Naive B cell (primary cell): ENCODE measurements at places on chromosomes 1 and 21.

- DNase-seq, result no peak
- H3K27ac ChIP-seq, result peak overlapping the region; percentile 68
- peaks cover 6% of the 10 kb centered on the region for H3K36me3 ChIP-seq
- peaks cover 46% of the 10 kb centered on the region for H3K4me1 ChIP-seq
- H3K4me3 ChIP-seq, result no peak overlapping the region
- no peaks in the 10 kb centered on the region for H3K27me3 ChIP-seq
These were observed 5.3 kb downstream of the ADIPOR1 start for GRCh38 chr1:202952818-202953217.

GRCh38 chr1:228272831-228273571 lies 65.2 kb downstream of the OBSCN start:
- no peak overlapping the region for H3K27ac ChIP-seq
- H3K4me1 ChIP-seq, result peaks cover 19% of the 10 kb centered on the region
- H3K4me3 ChIP-seq, result peak overlapping the region; percentile 6
- no peaks in the 10 kb centered on the region for H3K27me3 ChIP-seq

DNA sequence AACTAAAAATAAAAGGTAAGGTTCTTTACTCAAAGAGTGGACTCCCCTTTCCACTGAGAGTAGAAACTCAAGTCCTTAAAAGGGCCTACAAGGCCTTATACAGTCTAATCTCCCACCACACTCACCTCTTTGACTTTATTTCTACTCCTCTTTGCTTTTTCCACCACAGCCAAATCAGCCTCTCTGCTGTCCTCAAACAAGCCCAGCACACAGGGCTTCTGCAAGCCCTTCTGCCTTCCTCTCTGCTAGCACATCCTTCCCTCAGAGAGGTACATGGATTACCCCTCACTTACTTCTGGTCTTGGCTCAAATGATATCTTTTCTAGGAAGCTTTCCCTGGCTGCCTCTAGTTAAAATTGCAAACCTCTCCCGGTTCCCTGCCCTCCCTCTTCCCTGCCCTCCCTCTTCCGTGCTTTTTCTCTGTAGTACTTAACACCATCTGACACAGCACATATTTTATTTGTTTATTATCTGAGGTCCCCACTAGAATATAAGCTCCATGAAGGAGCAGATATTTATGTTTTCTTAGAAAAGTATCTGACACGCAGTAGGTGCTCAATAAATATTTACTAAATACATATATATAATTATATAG lies 1.7 kb downstream of the LYST start:
- no peaks in the 10 kb centered on the region for H3K27me3 ChIP-seq
- peaks cover 50% of the 10 kb centered on the region for H3K4me1 ChIP-seq
- H3K27ac ChIP-seq, result peak overlapping the region; percentile 100
- no peaks in the 10 kb centered on the region for H3K36me3 ChIP-seq

- H3K4me1 ChIP-seq, result no peaks in the 10 kb centered on the region
- no peaks in the 10 kb centered on the region for H3K36me3 ChIP-seq
- no peak overlapping the region for H3K27ac ChIP-seq
- H3K27me3 ChIP-seq, result no peaks in the 10 kb centered on the region
These were observed 480.3 kb downstream of the MRPL39 start for GRCh38 chr21:25127007-25127406.

DNA sequence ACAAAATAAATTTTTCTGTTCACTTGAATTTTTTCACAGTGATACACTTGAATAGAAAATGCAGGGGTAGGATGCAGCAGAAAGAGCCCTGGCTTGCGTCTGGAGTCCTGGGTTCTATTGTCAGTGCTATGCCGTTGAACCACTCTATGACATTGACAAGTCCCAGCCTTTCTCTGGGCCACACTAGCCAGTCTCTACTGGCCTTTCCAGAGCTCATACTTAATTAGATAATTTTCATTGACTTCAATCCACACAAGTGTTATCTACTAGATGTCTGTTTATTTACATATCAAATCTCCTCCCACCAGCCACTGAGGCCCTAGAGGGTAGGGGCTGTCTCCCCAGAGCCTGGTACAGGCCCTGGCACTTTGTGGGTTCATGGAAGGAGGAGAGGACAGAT lies 15.5 kb upstream of the CELA3B start:
- H3K4me3 ChIP-seq, result no peak overlapping the region
- H3K4me1 ChIP-seq, result peaks cover 4% of the 10 kb centered on the region
- no peaks in the 10 kb centered on the region for H3K36me3 ChIP-seq

DNA sequence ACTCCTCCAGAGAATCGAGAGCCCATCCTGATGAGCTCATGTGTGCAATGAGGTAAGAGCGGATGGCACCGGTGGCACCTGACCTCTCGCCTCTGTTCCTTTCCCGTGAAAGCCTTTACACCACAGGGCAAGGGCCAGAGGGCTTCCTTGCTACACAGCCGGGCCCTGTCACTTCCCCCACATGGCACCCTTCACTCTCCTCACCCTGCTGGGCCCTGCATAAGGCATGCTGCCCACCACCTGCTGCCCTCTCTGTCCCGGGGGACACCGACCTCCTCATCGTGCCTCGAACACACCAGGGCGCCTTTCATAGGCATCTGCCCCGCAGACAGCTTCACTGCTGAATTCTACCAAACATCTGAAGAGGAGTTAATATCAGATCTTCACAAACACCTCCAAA lies 45.1 kb upstream of the C1orf174 start:
- peaks cover 53% of the 10 kb centered on the region for H3K27me3 ChIP-seq
- no peak for DNase-seq
- no peaks in the 10 kb centered on the region for H3K4me1 ChIP-seq
- no peaks in the 10 kb centered on the region for H3K36me3 ChIP-seq

DNA sequence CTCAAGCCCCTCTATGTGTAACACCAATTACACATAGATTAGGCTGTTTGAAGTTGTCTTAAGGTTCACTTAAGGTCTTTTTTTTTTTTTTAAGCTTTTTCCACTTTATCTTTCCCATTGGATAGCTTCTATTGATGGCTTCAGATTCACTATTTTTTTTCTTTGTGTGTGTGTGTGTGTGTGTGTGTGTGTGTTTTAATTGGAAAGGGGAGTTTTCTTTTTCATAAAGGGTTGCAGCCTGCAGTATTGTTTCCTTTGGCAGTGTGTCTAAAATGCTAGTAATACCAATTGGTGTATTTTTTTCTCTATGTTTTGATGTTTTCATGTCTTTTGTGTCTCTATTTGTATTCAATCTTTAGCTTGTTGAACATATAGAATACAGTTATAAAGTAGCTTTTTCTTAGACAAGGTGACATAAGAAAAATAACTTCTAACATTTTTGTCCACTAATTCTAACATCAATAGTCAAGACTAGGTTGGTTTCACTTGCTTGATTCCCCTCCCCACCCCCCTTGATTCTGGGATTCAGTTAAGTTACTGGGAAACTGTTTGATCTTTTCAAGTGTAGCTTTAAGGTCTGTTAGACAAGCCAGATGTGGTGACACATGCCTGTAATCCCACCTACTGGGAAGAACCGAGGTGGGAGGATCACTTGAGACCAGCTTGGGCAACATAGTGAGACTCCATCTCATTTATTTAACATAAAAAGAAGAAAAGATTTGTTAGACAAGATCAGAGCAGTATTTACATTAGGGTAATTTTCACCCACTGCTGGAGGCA lies 21.4 kb downstream of the PRRC2C start:
- peaks cover 87% of the 10 kb centered on the region for H3K4me1 ChIP-seq
- no peaks in the 10 kb centered on the region for H3K36me3 ChIP-seq
- peak overlapping the region; percentile 80 for H3K27ac ChIP-seq
- H3K4me3 ChIP-seq, result no peak overlapping the region
- H3K27me3 ChIP-seq, result no peaks in the 10 kb centered on the region
- no peak for DNase-seq

- no peaks in the 10 kb centered on the region for H3K36me3 ChIP-seq
- H3K4me3 ChIP-seq, result no peak overlapping the region
- H3K4me1 ChIP-seq, result no peaks in the 10 kb centered on the region
- DNase-seq, result no peak
- H3K27ac ChIP-seq, result no peak overlapping the region
- H3K27me3 ChIP-seq, result no peaks in the 10 kb centered on the region
These were observed 52.6 kb upstream of the NHLH2 start for GRCh38 chr1:115893545-115893944.

DNA sequence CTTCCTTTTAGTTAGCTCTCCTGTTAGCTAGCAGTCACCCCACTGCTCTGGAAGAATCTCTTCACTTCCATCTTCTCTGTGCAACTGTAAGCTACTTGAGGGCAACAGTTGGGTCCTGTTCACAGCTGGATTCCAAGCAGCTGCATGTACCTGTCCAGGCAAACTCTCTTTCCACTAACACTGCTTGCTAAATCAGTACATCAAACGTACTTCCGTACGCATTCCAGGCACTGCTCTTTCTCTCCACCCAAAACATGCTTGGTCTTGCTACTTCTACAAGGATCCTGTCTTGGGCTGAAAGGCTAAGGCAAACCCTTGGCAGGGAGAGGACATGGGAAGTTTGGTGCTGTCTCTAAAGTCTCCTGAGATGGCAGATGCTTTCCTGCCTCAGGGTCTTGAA lies 139.2 kb upstream of the CACNA1E start:
- no peak for DNase-seq
- H3K4me3 ChIP-seq, result no peak overlapping the region
- H3K27ac ChIP-seq, result no peak overlapping the region
- no peaks in the 10 kb centered on the region for H3K4me1 ChIP-seq
- peaks cover 46% of the 10 kb centered on the region for H3K27me3 ChIP-seq

DNA sequence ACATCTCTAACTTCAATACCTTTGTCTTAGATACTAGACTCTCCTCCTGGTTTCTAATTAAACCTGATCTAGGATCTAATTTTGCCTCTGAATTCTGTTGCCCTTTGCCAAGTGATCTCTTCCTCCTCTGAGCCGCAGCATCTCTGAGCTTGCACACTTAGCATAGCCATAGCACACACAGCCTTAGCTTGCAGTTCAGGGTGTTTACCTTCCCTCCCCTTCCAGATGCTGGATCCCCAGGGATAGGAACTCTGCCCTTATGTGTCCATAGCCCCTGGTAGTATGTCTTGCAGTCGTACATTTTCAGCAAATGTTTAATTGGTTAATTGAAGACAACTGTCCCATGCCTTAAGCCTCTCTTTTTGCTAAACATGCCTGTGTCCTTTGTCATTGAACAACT lies 30.3 kb downstream of the SELL start:
- DNase-seq, result no peak
- peak overlapping the region; percentile 81 for H3K4me3 ChIP-seq
- no peaks in the 10 kb centered on the region for H3K36me3 ChIP-seq
- peak overlapping the region; percentile 84 for H3K27ac ChIP-seq

GRCh38 chr1:214303141-214303930 lies 22.4 kb downstream of the SMYD2 start:
- H3K36me3 ChIP-seq, result no peaks in the 10 kb centered on the region

GRCh38 chr1:203702130-203702577 lies 62.8 kb upstream of the LAX1 start:
- DNase-seq, result peak; percentile 53
- no peak overlapping the region for H3K27ac ChIP-seq
- no peak overlapping the region for H3K4me3 ChIP-seq
- no peaks in the 10 kb centered on the region for H3K36me3 ChIP-seq
- H3K4me1 ChIP-seq, result peaks cover 7% of the 10 kb centered on the region
- H3K27me3 ChIP-seq, result no peaks in the 10 kb centered on the region

DNA sequence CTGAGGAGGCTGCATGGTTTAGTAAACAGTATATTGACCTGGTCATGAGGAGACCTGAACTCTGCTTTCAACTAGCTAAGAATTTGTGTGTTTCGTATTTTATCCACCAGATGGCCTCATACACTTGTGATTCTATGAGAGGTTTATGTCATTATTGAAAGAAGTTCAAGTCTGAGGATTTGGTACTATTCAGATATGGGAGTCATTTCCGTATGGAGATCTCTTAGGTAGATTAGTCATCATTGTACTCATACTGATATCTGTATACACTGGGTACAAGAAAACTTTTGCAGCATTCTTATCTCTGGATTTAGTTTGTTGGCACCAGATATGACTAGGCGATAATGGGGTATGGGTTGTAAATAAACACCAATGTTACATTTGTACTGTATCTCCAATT lies 26.6 kb downstream of the ATF6 start:
- no peaks in the 10 kb centered on the region for H3K27me3 ChIP-seq
- H3K27ac ChIP-seq, result no peak overlapping the region
- peaks cover 23% of the 10 kb centered on the region for H3K36me3 ChIP-seq
- peaks cover 4% of the 10 kb centered on the region for H3K4me1 ChIP-seq
- H3K4me3 ChIP-seq, result no peak overlapping the region

DNA sequence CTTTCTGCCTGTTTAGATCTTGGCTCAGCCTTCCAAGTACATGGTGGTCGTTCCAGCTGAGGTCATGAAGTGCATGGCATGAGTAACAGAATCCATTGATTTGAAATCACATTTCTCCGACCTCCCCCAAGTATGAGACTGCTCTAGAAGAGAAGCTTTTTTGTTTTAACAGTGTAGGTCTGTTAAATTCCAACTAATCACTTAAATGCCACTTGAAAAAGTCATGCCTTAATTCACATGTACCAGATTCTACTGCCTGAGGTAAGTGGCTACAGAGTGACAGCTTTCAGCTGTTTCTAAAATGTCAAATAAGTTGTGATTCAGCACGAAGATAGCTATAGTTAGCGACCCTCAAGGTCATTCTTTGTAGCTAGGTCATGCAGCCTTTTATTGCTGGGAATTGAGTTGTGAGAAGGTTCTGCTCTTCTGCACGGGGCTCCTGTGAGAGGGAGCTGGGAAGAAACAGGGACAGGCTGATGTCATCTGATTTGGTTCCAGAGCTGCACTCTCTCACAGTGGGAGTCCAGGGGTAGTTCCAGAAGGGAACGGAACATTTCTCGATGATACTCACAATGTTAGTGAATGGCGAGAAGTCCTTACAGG lies 112.7 kb downstream of the VPS13D start:
- H3K4me3 ChIP-seq, result no peak overlapping the region
- H3K27me3 ChIP-seq, result no peaks in the 10 kb centered on the region
- H3K36me3 ChIP-seq, result peaks cover 8% of the 10 kb centered on the region
- H3K27ac ChIP-seq, result peak overlapping the region; percentile 85
- DNase-seq, result no peak

GRCh38 chr1:56931211-56931610 lies 34.6 kb downstream of the C8B start:
- H3K4me3 ChIP-seq, result no peak overlapping the region
- DNase-seq, result no peak
- H3K27me3 ChIP-seq, result peaks cover 6% of the 10 kb centered on the region
- H3K4me1 ChIP-seq, result no peaks in the 10 kb centered on the region

GRCh38 chr1:6991266-6991665 lies 206.0 kb downstream of the CAMTA1 start:
- DNase-seq, result no peak
- no peaks in the 10 kb centered on the region for H3K4me1 ChIP-seq
- H3K27me3 ChIP-seq, result peaks cover 28% of the 10 kb centered on the region

GRCh38 chr1:228998179-228998578 lies 262.9 kb downstream of the RHOU start:
- peaks cover 5% of the 10 kb centered on the region for H3K4me1 ChIP-seq
- H3K27me3 ChIP-seq, result peaks cover 1% of the 10 kb centered on the region
- H3K27ac ChIP-seq, result no peak overlapping the region
- no peaks in the 10 kb centered on the region for H3K36me3 ChIP-seq
- DNase-seq, result no peak

- peak overlapping the region; percentile 10 for H3K27ac ChIP-seq
- no peak for DNase-seq
- H3K27me3 ChIP-seq, result no peaks in the 10 kb centered on the region
- H3K4me1 ChIP-seq, result no peaks in the 10 kb centered on the region
These were observed 1192.7 kb downstream of the KCNT2 start for GRCh38 chr1:195415584-195415983.

GRCh38 chr1:205082431-205082830 lies 1.8 kb downstream of the TMEM81 start:
- no peak overlapping the region for H3K27ac ChIP-seq
- no peak overlapping the region for H3K4me3 ChIP-seq
- peaks cover 22% of the 10 kb centered on the region for H3K36me3 ChIP-seq
- H3K4me1 ChIP-seq, result no peaks in the 10 kb centered on the region
